ENCODE measurements at places on chromosomes 12 and 14.
A peak's percentile ranks its signal among the peaks of the same experiment; 100 is the strongest.

DNA sequence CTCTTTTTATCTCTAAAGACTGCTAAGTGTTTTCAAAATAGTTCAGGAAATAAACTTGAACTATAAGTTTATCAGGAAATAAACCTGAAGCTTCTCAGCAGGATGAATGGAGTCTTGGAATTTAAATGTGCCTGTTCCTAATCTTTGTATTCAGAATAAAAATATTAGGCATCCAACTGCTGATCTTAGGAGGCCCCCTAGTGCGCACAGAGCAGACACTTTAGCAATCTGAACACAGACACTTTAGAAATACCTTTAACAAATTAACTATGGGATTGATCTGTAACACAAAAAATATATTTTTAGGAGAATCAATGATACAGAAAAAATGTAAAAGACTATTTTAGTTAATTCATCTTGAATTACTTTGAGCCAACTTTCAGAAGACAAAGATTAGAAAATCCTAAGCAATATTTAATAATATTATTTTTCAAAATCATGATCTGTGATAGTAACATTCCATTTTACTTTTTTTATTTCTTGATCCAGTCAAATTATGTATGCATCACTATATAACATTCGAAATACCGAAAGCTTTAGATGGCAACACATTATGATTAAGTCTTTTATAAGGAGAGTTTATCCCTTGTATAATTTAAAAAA lies 80.9 kb downstream of the SLC41A2 start:
- peak; percentile 67 for DNase-seq

- DNase-seq, result no peak
These were observed 477.0 kb downstream of the PCNX1 start for GRCh38 chr14:71384007-71384845.

- DNase-seq, result no peak
These were observed 55.3 kb upstream of the AMN start for GRCh38 chr14:102866982-102867761.

- DNase-seq, result no peak
These were observed 200.6 kb upstream of the TBX3 start for GRCh38 chr12:114884575-114884974.

DNA sequence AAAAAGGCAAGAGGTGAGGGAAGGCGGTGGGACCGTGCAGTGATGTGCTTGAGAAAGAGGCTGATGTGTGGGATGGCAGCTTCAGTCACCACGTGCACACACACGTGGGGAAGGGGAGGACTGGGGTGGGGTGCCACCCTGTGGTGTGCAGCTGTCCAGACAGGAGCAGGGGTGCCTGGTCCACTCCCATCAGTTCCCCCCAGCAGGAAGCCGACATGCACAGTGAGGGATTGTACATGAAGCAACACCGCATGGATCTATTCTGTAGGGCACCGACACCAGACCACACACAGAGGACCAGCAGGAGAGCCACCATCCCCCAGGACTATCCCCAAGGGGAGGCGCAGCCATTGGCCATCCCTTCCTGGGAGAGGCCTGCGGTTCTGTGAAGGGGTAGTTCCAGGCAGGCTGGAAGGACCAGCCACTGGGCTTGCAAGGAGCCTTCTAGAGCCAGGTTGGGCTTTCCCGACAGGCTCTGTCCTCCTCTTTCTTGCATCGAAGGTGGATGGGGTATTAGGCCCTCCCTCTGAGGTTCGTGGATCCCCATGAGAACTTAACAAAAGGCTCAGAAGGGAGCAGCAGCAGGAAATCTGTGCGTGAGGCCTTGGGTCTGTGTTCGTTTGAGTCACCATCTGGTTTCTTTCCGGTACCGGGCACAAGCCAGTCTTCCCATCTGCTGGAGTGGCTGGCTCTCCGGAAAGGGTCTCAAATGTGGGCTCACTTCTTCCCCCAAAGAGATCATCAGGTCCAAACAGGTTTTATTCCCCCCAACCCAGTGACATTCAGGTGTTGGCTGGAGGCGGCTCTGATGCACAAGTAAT lies 59.8 kb downstream of the PLEKHG3 start:
- peak; percentile 62 for DNase-seq

DNA sequence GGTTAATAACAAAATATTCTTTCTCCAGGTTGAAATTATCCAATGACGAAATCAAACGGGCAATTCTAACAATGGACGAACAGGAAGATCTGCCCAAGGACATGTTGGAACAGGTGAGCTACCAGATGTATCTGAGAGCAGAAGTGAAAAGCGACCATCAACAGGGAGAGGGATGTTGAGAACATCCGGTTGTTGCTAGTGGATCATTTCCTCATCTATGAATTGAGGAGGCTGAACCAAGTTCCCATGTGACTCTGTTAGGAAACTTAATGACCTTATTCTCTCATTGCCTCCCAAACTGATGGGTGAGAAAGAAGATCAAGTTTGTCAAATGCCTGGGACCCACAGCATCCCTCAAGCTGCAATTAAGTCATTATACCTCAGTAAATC lies 117.7 kb downstream of the GPR135 start:
- no peak for DNase-seq

DNA sequence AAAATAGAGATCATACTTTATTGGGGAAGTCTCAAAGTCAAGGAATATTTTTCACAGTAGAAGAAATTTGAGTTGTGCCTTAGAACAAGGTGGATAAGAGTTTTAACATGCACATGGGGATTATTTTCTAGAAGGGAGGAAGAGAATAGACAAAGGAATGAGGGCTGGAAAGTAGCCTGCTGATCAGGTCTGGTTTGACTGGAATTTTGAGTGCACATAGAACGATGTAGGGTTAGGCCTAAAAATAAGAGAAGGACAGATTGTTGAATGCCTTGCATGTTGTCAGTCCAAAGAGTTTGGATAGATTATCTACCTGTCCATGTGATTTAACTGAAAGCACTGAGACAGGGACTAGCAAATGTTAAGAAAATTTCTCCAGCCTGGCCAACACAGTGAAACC lies 87.2 kb downstream of the SRGAP1 start:
- DNase-seq, result no peak

GRCh38 chr12:64937452-64937851 lies 113.0 kb downstream of the TBC1D30 start:
- no peak for DNase-seq

GRCh38 chr14:61296719-61297502 lies 15.8 kb upstream of the TMEM30B start:
- DNase-seq, result peak; percentile 34

DNA sequence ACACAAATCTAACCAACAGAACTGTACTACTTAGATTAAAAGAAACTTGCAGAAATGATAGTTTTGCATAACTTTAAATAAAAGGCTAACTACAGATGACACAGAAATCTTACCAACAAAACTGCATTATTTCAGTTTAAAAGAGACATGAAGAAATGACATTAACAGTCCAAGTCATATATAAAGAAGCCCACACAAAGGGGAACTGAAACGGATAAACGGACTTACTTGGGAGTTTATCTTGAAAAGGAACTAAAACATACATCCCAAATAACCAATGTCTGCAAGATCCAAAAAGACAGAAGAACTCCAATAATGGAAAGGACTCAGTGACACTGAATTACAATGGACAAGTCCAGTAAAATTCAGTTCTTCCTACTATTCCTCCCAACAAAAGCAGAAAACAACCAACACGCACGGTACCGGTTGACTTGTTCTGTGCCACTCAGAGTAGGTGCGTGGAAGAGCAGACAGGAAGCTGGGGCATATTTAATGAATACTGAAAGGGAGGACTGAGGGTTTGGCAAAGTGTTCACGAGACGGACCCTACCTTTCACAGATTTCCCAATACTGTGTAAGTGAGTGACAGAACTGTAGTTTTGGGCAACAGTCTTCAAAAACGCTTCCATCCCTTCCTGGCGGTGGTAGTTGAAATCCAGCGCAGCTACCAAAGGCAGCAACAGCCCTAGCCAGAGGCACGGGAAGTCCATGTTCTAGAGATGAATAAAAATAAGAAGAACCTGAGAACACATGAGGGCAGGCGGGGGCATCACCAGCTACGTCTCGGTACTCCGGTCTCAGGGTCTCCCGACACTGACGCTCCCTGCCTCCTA lies 627 bp downstream of the CPM start:
- DNase-seq, result no peak

- peak; percentile 91 for DNase-seq
These were observed 25.0 kb downstream of the NTF3 start for GRCh38 chr12:5456906-5457305.

- no peak for DNase-seq
These were observed 28.6 kb upstream of the C12orf42 start for GRCh38 chr12:103524238-103524875.

DNA sequence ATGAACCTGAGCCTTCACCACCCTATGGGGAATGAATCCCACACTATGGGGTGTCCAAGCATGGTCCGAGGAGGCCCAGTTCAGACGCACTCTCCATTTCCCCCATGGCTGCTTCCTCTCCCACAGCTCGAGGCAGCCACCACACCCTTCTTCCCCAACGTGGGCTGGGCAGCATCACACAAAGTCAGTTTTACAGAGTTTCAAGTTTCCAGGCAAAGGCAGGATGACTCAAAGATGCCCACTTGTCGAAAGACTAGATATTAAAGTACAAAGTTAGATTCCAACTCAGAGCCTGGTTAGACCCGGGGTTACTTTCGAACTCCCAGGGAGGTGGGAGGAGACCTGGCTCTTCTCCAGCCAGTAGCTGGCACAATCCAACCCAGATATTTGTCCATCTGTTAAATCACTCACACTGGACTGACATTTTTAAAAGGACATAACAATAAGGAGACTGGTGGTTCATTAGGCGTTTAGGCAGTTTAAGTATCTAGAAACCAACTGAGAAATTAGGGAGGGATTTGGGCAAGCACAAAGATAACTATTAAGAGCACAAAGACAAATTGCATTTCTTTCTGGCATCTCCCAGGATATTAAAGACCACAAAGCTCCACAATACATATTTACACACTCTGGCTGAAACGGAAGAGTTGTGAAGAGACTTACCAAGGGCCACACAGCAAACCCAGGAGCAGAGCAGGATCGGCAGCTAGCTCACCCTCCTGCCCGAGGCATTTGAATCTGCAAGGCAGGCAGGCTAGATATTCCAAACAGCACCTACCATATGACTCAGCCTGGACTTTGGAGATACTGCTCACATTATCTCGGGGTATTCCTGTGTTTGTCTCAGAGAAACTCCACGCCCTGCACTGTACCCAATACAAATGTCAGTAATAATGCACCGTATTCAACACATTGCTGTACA lies 34.8 kb downstream of the TMCC3 start:
- peak; percentile 36 for DNase-seq

- DNase-seq, result no peak
These were observed 30.8 kb downstream of the KIF26A start for GRCh38 chr14:104169005-104169698.

GRCh38 chr12:12812174-12812573 lies 972 bp upstream of the DDX47 start:
- DNase-seq, result no peak

- DNase-seq, result no peak
These were observed 278.2 kb downstream of the ZFP36L1 start for GRCh38 chr14:68514608-68515194.

DNA sequence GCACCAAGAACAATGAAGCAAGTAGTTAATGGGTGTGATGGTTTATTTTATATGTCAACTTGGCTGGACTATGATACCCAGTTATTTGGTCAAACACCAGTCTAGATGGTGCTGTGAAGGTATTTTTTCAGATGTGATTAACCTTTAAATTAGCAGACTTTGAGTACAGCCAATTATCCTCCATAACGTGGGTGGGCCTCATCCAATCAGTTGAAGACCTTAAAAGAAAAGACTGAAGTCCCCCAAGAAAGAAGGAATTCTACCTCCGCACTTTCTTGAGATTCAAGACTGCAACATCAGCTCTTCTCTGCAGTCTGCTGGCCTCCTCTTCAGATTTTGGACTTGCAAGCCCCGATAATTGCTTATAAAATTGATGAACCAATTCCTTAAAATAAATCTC lies 47.5 kb downstream of the CD163L1 start:
- no peak for DNase-seq

DNA sequence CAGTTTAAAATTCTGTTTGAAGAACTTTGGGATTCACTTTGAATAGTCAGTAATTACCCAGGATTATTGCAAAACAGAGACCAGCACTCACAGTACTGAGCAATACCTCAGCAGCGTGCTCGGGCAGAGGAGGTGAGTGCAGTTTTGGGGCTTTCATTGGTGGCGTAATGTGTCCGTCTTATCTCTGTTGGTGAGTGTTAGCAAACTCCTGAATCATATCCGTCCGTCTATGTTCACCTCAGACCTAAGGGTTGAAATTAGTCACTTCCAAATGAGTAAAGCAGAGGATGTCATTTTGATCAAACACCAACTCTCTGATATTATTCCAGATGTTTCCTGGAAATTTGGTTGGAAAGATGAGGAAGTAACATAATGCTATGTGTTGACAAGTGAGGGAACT lies 82.8 kb downstream of the BORCS5 start:
- DNase-seq, result no peak

GRCh38 chr12:57899010-57899662 lies 42.2 kb upstream of the ATP23 start:
- DNase-seq, result peak; percentile 61

DNA sequence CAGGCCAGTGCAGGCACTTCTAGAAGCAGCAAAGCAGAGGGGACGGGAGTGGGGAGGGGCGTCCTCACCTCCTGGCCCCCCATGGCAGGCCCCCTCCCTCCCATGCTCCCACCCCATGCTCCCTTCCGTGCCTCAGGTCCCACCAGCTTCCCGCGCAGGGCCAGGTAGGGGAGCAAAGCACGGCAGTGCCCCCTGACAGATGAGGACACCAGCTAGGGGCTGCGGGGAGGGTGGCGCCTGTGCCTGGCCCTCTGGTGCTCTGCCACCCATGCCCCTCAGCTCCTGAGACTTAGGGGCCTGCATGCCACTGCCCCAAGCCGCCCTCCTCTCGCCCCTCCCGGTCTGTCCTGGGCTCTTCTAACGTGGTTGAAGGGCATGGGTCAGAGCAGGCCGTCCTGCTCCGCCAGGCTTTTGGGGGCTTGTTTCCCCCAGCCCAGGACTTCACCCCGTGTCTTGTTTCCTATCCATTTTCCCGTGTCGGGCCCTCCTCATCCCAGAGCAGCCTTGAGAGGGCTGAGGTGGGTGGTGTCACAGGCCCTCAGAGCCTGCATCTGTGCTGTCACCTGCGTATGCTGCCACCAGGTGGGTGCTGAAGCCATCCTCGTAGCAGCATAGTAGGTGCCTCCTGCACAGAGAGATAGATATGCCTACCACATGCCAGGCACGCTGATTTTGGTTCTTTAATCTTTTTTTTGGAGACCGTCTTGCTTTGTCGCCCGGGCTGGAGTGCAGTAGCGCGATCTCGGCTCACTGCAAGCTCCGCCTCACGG lies 10.2 kb downstream of the TRMT61A start:
- DNase-seq, result no peak
